ENCODE measurements at places on chromosomes 6 and 20.

DNA sequence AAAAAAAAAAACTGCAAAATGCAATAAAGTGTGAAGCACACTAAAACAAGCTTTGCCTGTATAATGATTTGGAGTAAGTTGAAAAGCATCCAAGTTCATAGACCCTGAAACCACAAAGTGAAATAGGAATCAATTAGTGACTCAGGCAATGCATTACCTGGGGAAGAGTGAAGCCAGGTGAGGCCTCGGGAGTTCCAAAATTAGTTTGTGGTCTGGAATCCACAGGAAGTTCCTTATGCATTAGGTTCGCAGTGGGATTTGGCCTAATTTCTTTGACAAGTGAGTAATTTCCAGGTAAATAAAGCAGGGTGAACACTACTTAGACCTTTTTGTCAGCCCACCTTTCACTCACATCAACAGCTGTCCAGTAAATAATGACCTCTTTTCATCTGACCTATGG lies 490.8 kb downstream of the CBLN4 start:
- no peak for DNase-seq

DNA sequence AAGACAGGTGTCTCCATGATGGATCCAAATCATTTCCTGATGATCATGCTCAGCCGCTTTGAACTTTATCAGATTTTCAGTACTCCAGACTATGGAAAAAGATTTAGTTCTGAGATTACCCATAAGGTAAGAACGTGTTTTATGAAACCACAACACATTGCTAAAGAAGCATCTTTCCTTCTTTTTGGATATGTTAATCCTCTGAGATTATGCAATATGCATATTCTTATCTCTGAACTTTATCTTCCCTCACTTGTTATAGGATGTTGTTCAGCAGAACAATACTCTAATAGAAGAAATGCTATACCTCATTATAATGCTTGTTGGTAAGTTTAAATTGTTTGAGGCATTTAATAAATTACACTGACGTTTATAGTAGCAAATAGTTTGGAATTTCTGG lies 78.2 kb downstream of the PRPH2 start:
- DNase-seq: no peak

- DNase-seq: no peak
Observed at GRCh38 chr20:3166913-3167342, 6.4 kb downstream of the LZTS3 start.

DNA sequence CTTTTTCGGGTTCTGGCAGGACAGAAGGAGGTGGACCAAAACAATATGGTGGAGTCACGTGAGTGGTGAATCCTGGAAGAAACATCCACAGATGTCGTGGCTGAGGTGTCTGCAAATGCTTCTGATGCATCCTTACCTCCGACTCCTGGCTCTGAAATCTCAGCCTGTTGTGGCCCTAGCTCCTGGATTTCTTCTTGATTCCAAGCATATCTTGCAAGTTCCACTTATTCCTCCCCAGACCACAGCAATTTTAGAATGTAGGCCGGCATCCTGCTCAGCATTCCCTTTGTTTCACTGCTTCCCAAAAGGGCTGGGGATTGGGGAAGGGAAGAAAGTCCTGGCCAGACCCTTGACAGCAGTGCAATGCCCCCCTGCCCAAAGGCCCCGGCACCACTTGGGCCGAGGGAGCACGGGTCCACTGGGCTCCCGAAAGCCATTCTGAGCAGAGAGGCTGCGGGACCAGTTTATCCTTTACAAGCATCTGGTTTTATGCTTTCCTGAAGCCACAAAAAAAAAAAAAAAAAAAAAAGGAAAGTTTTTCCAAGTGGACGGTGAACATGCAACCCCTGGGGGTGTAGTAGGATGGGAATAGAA lies 200.9 kb upstream of the RNF24 start:
- DNase-seq: no peak

- DNase-seq: peak; percentile 62
Observed at GRCh38 chr6:44593539-44593944, 206.0 kb downstream of the CDC5L start.

GRCh38 chr6:23394681-23395080 lies 731.3 kb upstream of the NRSN1 start:
- DNase-seq: no peak

DNA sequence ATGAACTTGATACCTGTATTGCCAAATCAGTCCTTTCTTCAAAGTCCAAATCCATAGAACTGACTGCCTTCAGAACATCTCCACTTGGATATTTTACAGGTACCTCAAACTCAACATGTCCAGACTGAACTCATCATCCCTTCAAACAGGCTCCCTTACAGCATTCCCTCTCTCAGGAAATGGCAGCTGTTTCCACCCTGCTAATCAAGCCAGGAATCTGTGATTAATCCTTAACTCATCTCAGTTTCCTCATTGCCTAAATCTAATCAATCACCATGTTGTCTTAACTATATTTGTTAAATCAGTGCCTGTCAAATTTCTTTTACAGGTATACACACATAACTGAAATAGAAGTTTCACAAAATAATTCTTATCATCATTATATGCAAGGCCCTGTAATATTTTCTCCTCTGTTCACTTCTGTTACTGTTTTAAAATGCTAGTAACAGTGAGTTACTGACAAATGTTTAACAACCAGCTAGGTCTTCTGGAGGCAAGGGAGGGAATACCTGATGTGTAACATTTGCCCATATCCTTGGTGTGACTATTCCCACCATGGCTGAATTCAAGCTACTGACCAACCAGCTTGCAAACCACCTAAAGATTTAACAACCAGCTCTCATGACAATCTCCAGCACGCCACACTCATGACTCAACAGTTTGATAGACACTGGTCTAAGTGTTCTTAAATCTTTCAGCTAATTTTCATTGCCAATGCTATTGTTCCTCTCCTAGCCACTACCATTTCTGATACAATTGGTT lies 124.9 kb downstream of the ADAT2 start:
- no peak for DNase-seq

- no peak for DNase-seq
Observed at GRCh38 chr20:49675368-49676151, 38.1 kb downstream of the B4GALT5 start.

- DNase-seq: no peak
Observed at GRCh38 chr6:54083287-54083686, 28.0 kb upstream of the MLIP start.

DNA sequence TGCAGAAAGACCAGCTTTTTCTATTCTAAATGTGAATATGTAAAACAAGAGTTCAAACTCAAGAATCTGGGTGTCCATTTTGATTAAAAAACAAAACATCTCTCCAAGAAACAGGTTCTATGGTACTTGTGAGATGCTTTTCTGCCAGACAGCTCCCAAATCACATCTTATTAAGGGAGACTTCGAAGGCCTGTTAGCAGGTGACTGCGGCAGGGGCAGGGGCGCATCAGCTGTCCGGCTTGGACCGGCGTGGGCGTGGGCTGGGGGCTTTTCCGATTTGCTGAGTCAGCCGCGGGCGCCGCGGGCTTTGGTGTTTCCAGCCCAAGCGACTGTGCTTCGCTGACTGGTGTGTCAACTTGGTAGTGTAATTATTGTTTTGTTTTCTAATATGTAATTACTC lies 32.6 kb downstream of the TFAP2A start:
- DNase-seq: no peak
